ENCODE measurements at places on chromosomes 12 and 14.
A peak's percentile ranks its signal among the peaks of the same experiment; 100 is the strongest.

DNA sequence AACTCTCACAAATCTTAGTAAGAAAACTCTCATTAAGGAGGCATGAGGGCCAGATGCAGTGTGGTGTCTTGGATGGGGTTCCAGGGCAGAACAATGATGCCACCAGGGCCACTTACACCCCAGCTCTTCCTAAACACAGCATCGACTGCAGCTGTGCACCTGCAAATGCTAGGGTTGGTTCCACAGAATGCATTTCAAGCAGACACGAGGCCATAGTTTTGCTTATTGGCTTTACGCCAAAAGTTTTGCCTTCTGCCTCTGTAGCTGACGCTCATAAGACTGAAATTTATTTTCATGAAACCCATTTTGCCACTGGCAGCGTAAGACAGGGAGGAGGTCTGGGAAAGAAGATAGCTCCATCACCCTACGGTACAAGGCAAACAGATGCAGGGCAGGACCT is 179.0 kb downstream of the RIMBP2 start:
- DNase-seq: no peak

DNA sequence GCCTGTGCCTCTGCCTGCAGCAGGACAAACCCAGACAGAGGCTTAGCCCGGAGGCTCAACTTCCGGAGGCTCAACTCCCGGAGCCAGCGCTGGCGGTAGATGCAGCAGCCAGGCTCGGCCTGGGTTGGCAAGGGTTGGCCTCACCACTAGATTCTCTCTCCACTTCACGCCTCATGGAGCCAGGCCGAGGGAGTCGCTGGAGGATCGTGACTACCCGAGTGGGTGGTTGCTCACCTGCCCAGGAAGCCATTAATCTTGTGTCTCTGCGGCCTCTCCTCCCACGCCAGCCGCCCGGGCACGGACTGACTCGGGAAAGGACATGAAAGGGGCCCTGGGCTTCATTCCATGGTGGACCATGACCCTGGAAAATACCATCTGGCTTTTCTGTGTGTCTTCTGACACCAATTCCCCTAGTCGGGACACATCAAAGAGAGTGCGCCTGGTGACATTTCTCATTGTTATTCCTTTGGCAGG is 20.8 kb downstream of the ESRRB start:
- DNase-seq: no peak

DNA sequence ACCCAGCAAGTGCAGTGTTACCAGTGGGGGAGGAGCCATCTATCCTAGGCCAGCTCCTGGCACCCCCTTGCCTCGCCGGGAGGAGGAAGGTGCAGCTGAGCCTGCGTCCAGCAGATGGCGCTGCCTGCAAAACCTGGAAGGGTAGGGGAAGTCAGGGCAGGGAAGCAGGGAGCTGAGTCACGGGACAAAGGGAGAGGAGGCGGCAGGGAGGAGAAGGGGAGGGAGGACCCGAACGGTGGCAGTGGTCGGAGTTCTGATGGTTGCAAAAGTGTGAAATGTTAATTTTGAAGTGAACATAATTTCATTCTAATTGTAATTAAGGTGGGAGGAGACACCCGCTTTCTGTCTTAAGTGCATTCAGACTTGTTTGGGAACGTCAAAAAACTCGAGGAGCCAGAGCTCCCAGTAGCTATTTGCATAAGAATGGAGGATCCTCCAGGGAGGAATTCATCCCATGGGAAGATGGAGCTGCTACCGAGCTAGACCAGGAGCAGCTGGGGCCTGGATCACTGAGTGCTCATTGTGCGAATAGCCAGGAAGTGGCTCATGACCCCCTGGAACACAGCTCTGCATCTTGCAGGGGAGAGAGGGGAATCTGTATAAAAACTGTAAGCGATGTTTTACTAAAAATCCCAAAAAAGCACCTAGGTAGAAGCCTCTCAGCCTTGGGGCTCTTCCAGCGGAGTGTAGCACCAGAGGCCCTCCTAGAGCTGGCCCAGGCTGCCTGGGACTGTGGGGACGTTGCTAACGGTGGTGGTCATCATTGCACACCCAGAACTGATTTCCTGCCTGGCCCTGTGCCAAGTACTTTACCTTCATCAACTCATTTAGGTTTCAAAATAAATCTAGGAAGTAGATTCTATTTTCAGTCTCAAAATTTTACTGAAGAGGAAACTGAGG is 59.5 kb downstream of the EMP1 start:
- peak; percentile 31 for DNase-seq

- no peak for DNase-seq
Measured at GRCh38 chr12:104467346-104467837, 10.6 kb downstream of the CHST11 start.

DNA sequence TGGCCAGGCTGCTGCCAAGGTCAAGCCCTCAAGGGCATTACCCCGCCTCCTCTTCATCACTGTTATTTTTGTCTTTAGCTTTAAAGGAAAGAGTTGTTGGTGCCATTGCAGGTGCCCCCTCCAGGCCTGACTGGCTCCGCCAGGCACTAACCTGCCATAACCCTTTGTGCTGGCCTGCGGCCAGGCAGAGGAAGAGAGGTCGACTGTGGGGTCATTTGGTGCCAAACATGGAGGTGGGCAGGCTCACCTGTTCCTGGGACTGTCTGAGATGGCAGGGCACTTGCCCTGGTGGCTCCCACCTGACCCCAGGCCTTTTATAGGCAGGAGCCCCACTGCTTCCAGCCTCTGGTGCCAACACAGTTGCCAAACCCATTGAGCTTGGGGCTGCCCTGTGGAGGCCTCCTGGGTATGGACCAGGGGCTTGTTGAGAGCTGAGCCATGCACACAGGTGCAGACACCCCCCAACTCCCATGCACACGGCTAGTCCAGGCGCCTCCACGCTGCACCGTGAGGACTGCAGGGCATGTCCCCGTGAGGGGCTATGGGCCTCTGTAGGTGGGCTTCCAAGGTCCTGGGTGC is 29.4 kb upstream of the PLD4 start:
- no peak for DNase-seq

DNA sequence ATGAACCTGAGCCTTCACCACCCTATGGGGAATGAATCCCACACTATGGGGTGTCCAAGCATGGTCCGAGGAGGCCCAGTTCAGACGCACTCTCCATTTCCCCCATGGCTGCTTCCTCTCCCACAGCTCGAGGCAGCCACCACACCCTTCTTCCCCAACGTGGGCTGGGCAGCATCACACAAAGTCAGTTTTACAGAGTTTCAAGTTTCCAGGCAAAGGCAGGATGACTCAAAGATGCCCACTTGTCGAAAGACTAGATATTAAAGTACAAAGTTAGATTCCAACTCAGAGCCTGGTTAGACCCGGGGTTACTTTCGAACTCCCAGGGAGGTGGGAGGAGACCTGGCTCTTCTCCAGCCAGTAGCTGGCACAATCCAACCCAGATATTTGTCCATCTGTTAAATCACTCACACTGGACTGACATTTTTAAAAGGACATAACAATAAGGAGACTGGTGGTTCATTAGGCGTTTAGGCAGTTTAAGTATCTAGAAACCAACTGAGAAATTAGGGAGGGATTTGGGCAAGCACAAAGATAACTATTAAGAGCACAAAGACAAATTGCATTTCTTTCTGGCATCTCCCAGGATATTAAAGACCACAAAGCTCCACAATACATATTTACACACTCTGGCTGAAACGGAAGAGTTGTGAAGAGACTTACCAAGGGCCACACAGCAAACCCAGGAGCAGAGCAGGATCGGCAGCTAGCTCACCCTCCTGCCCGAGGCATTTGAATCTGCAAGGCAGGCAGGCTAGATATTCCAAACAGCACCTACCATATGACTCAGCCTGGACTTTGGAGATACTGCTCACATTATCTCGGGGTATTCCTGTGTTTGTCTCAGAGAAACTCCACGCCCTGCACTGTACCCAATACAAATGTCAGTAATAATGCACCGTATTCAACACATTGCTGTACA is 34.8 kb downstream of the TMCC3 start:
- DNase-seq: no peak

- DNase-seq: no peak
Measured at GRCh38 chr14:76776428-76777251, 15.4 kb downstream of the VASH1 start.

- DNase-seq: no peak
Measured at GRCh38 chr14:68291820-68292219, 472.2 kb downstream of the RAD51B start.

Data from T-helper 22 cell (primary cell).